ENCODE measurements at places on chromosomes 7 and 10.

GRCh38 chr7:151843181-151843580, 33.7 kb downstream of the PRKAG2 start:
- no peak for DNase-seq

GRCh38 chr10:78559661-78560340, 509.0 kb upstream of the ZMIZ1 start:
- DNase-seq = no peak

- no peak for DNase-seq
Observed at GRCh38 chr7:116957874-116958273, 4.6 kb downstream of the ST7 start.

DNA sequence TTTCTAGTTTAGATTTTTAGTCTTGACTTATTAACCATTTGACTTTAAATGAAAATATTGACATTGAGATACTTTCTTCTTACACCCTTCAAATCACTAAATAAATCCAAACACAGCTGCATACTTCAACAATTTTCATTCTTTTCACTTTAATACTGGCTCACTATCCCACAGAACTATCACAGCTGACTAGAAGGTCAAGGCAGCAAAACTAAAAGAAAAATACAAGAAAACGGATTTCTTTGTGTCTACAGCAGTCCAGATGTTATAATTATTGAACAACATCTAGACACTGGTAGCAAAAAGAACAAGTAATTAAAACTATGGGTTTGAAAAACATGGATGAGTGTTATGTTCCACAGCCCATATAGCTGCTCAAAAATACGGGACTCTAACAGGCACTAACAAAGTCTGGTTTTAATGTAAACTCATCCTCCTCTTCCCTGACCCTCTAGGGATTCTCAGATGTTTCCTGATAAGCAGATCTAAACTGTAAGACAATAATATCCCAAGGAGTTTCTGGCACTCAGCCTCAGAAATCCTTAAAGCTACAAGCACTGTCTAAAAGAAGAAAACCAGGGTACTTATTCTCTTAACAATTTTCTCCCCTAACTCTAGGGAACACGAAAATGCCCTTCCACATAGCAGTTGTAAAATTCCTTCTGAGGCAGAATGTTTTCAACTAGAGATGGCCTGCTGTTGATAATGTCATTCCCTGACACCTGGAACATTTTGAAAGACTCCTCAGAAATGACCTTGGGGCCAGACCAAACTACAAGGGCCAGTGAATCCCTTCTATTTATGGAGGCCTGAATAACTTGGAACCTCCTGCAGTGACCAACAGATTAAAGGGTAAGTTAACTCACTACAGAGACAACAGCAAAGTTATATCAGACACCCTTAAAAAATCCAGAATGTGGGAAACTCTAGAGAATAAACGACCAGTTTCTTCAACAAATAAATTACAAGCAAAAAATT, 12.8 kb downstream of the DNMBP start:
- DNase-seq = no peak

GRCh38 chr10:102453502-102453901, 2.2 kb upstream of the C10orf95 start:
- DNase-seq = no peak

DNA sequence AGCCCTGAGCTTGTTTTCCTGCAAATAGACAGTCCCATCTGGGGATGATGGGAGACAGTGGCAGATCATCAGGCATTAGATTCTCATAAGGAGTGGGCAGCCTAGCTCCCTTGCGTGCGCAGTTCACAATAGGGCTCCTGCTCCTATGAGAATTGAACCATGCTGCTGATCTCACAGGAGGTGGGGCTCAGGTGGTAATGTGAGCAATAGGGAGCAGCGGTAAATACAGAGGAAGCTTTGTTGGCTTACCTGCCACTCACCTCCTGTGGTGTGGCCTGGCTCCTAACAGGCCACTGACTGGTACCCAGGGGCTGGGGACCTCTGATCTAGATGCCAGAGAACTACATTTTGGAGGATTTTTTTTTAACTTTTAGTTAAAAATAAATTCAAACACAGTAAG, 434.8 kb upstream of the MKI67 start:
- DNase-seq = no peak

Data from stimulated activated CD8-positive, alpha-beta memory T cell treated with anti-CD3 and anti-CD28 coated beads, Interleukin-4, amount 100 ng/mL, for 4 hours (primary cell).